ENCODE measurements at places on chromosomes 16 and 17.

- DNase-seq = no peak
These were observed 531 bp upstream of the HASPIN start for GRCh38 chr17:3723188-3723555.

- DNase-seq = no peak
These were observed 195.4 kb downstream of the XYLT1 start for GRCh38 chr16:17275076-17276009.

GRCh38 chr17:20010099-20010863 lies 1.1 kb downstream of the SPECC1 start:
- DNase-seq = no peak

DNA sequence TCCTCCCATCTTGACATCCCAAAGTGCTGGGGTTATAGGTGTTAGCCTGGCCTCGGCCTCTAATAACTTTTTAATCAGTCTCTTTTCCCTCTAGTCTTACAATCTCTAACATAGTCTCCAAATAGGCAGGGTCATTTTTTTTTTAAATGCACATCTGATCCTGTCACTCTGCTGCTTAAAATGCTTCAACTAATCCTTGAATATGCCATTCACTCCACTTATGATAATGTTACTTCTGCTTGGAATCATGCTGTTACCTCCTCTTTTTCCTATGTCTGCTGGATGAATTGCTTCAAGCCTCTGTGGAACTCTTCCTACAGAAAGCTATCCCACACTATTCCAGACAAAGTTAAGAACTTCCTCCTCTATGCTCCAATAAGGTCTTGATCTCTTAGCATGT lies 22.8 kb downstream of the CRLF3 start:
- no peak for DNase-seq

DNA sequence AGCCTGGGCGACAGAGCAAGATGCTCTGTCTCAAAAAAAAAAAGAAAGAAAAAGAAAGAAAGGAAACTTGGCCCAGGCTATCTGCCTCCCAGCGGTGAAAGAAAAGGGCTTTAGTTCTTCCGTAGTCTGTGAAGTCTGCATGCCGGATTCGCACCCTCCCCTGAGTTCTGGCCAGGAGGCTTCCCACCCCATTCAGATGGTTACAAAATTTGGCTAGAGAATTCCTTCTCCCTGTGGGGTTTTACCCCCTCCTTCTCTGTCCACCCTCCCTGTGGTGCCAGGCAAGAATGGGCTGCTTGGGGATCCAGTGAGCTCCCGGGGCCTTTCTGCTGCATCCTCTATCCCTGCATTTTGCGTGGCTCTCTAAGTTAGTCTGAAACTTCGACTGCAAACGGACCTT lies 37.8 kb downstream of the PAFAH1B1 start:
- no peak for DNase-seq

- DNase-seq = peak; percentile 39
These were observed 37.9 kb downstream of the IRF8 start for GRCh38 chr16:85936816-85937215.

- DNase-seq = no peak
These were observed 12.2 kb downstream of the ORC6 start for GRCh38 chr16:46701615-46702014.

DNA sequence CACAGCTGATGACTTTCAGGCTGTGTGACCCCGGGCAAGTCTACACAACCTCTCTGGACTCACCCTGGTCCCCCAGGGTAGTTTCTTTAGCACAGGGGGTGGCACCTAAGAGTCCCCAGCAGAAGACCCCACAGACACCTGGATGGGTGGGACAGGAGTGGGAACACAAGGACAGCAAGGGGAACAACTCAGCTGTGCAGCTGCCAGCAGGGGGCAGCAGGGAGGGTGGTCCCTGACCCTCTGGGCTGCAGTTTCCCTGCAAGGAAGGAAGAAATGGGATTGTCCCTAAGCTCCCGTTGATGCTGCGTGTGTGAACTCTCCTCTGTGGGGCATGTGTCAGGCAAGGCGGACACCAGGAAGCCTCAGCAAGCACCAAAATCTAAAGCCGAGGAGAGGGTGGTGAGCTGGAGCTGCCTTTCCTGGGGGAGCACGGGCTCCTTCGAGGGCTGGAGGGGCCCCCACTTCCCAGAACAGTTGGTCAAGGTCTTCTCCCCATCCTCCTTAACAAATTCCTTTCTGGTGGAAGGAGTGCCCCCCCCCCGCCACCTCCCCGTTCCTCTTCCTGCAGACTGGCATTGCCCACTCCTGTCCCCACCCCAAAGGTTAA lies 24.1 kb upstream of the CDH5 start:
- no peak for DNase-seq

- DNase-seq = no peak
These were observed 18.3 kb upstream of the CCL5 start for GRCh38 chr17:35898283-35899070.

DNA sequence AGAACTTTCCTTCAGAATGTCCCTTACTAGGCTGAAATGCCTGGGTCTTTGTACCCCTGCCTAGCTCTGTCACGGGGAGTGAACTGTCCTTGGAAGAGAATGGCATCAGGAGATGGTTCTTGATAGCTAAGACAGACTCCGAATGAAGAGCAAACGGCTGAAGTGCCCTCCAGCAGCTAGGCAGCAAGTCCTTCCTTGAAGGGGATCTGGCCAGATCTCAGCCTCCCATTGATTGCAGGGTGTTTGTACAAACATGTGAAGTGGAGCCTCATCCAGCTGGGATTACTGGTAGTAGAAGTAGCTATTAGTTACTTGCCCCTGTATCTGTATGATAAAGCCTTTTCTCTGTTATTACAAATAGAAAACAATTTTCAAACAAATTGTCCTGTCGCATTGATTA lies 30.9 kb downstream of the LRRC36 start:
- no peak for DNase-seq

GRCh38 chr16:46743232-46743719 lies 4.9 kb downstream of the MYLK3 start:
- DNase-seq = no peak

DNA sequence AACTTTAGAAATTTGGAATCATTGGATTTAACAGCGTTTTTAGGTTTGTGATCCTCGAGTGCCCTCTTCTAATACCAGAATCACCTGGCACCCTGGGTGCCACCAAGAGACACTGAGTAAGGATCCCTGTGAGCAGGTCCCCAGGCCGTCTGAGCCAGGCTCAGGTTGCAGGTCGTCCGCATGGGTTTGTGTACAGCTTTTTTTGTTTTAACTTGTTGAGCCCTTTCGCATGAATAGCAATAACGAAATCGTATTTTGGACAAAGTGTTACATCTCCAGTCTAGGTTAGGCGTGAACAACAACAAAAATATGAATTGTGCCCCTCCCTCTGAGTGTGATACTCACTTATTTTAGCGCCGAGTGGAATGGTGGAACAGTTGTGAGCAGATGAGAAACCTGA lies 10.9 kb downstream of the USP10 start:
- DNase-seq = no peak

DNA sequence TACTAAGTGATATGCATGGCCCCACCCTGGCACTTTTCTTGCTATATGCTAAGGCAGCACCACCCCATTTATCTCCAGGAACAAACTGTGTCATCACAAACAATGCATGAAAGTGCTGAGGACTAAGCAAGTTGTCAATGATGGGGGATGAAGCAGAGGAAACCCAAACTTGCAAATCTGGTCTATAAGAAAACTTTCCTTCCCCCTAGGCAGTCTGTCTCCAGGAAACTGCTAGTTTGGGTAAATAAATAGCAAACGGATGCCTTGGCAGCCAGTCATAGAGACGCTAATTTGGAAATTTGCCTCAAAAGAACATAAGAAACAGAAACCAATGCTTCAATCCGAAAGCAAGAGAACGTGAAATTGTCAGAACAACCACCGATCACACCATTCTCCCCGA lies 5.6 kb upstream of the HSBP1 start:
- DNase-seq = no peak

DNA sequence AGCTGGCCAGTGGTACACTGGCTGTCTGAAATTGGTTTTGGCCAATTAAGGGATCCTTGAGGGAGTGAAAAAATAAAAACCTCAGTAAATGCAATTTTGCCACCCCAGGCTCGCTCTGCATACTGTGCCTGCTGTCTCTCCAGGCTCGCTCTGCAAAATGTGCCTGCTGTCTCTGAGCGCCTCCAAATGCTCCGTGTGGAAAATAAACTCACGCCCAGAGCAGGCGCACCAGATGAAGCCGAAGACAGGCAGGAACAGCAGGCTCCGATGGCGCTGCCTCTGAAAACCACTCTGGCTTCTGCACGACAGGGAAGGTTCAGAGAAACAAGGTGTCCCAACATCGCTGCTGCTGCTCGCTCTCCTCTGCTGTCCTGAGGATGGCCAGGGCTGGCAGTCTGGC lies 29.1 kb downstream of the SNN start:
- no peak for DNase-seq

DNA sequence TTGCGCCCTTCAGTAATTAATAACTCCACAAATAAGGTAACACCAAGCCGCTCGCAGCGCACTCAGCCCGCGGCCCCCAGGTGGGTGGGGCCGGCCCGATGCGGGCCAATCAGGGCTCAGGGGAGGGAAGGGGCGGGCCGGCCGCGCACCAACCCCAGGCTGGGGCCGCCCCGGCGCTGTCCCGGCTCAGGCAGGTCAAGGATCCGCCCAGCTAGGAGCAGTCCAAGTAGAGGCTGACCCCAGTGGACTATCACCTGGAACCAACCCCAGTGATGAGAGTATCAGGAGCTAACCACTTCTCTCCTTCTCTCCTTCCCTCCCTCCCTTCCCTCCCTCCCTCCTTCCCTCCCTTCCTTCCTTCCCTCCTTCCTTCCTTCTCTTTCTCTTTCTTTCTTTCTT lies 110.8 kb downstream of the C16orf78 start:
- DNase-seq = no peak

GRCh38 chr16:27289669-27290068 lies 21.1 kb upstream of the NSMCE1 start:
- no peak for DNase-seq

DNA sequence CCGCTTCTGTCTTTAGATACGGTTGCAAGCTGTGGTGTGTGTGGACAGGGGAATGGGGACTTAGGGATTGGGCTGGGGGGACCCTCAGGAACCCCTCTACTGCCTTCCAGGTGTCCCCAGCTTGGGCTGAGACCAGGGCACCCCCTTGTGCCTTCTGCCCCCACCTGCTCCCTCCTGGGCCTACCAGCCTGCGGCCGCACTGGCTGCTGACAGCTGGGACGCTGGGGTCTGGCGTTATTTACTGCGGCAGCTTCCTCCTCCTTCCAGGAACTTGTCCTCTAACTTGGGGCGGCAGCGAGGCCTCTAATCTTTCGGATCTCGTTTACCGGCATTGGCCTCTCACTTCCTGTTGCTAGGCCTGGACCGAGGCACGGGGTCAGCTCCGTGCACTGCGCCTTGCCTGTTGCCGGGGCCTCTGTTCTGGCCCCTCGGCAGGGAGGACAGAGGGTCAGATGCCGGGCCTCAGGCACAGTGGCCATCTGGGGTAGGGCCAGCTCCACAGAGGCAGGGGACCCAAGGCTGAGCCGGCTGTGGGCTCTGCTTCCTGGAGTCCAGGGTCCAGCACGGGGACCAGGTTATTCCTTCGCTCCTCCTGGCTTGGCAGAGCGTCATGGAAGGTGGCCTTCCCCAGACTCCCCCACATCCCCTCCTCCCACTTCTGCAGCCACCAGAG lies 31.8 kb downstream of the TMEM235 start:
- DNase-seq = no peak

GRCh38 chr17:71327376-71328059 lies 793.3 kb upstream of the SOX9 start:
- DNase-seq = no peak

DNA sequence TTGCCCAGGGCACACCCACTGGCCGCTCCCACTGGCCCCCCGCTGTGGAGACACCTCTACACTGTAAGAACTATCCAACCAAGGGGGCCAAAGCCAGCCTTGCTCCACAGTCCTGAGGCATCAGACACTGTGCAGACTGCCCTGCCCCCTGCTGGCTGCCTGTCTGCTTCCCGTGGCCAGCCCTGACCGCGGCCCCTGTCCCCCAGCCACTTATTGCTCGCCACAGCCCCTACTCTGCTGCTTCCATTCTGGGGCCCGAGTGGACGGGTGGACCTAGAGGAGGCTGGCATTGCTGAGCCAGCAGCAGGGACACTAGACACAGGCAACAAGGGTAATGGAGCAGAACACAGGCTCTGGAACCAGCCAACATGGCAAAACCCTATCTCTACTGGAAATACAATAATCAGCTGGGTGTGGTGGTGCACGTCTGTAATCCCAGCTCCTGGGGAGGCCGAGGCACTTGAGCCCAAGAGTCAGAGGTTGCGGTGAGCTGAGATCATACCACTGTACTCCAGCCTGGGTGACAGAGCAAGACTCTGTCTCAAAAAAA lies 19.7 kb upstream of the LRRC37A3 start:
- peak; percentile 26 for DNase-seq

GRCh38 chr16:75218256-75219076 lies at the start of gene CTRB1:
TSS of gene CTRB1 (plus strand) at chr16:75218988. CDS start at chr16:75219008, 20 bp downstream.
- DNase-seq = no peak

DNA sequence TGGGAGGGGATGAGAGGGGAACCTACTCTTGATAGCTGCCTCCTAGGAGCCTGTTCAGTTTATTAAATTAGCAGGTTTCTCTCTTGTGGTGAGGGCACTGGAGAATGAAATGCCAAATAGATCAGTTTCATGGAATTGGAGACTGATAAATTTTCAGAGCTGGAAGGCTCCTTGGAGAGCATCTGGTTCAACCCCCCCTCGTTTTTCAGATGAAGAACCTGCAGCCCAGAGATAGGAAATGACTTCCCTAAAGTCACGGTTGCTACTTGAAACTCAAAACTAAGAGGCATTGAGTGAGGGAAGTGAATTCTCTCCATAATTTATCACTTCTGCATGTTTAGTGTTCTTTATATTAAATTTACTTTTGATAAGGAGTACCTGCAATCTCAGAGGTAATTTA lies 366.0 kb upstream of the CCL2 start:
- DNase-seq = no peak

DNA sequence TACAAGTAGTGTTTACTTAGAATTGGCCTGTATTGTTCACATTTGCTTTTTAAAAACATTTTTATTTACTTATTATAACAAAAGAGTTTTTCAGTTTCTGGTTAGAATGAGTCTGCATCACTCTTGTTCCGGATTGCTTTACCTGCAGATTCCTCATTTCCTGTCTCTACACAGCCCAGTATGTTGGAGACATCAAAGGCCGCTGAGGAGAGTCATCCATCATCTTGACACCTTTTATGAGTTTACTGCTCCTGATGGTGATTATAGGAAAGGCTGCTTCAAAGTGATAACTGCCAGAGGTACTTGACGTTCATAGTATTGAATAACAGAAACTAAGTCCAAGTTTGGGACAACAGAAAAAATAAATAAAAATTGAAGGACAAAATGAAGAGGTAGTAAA lies 490.5 kb upstream of the CA10 start:
- DNase-seq = no peak

GRCh38 chr17:28598389-28598788 lies 436 bp downstream of the SPAG5 start:
- no peak for DNase-seq

- DNase-seq = no peak
These were observed 1507.4 kb downstream of the CDH11 start for GRCh38 chr16:63614429-63614828.

Measured in activated CD4-positive, alpha-beta T cell treated with anti-CD3 and anti-CD28 coated beads, Interleukin-2, amount 50 U/mL, for 24 hours (primary cell).